ENCODE measurements at places on chromosomes 6 and 20.

DNA sequence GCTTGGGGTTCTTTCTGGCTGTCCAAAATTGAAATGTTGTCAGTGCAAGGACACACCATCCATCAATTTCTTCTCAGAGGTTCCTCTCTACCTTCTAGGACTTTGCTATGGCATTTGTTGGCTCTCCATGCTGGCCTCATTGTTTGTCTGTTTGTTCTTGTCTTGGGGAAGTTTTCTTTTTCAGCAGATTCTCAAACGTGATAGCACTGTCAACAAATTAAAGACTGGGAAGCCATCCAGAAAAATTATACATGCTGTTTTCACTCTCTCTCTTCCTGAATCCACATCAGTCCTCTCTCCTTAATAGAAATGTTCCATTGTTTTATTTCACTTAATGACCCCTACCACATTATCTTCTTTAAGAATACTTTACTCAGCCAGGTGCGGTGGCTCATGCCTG is 130.4 kb downstream of the PCSK2 start:
- DNase-seq = no peak

- DNase-seq = no peak
These were observed 140.1 kb downstream of the CEBPB start for GRCh38 chr20:50330504-50331313.

- no peak for DNase-seq
These were observed 236.4 kb upstream of the ASCC3 start for GRCh38 chr6:101117393-101118135.

GRCh38 chr6:10720265-10720959 is 2.5 kb upstream of the TMEM14C start:
- no peak for DNase-seq

- DNase-seq = no peak
These were observed 93.2 kb downstream of the FOXO3 start for GRCh38 chr6:108653949-108654348.

DNA sequence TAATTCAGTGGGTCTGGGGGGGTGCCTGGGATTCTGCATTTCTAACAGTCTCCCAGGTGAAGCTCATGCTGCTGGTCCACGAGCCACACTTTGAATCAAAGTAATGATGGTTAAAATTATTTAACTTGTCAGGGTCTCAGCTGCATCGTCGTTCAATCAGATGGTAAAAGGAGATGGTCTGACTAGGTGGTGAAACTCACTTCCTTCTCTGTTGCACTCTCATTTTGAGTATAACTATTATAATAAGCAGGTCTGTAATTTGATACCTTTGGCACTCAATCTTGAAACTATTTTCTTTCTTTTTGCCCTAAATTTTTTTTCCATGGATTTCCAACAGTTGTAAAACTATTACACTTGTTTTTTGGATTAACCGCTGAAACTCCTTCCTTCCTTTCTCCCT is 292.5 kb downstream of the FARS2 start:
- DNase-seq = no peak

- no peak for DNase-seq
These were observed 31.3 kb downstream of the KCNK15 start for GRCh38 chr20:44776980-44777379.

DNA sequence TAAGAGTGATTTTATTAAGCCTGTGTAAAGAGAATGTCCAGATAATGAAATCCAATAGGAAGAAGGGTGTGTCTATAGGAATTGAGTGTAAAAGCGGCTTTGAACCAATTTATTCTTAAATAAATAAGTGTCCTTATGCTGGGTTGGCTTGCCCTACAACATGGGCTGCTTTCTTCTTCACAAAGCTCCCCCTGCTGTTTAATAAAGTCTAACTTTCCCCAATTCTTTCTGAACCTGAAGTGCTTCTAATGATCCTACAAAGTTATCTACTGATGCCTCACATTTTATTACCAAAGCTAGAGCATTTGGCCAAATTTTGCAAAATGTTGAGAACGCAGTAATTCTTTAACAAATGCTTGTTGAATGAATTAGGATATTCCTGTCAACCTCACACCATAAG is 36.3 kb upstream of the SIRT5 start:
- no peak for DNase-seq

- no peak for DNase-seq
These were observed 70.8 kb downstream of the CHMP4B start for GRCh38 chr20:33881989-33882388.

DNA sequence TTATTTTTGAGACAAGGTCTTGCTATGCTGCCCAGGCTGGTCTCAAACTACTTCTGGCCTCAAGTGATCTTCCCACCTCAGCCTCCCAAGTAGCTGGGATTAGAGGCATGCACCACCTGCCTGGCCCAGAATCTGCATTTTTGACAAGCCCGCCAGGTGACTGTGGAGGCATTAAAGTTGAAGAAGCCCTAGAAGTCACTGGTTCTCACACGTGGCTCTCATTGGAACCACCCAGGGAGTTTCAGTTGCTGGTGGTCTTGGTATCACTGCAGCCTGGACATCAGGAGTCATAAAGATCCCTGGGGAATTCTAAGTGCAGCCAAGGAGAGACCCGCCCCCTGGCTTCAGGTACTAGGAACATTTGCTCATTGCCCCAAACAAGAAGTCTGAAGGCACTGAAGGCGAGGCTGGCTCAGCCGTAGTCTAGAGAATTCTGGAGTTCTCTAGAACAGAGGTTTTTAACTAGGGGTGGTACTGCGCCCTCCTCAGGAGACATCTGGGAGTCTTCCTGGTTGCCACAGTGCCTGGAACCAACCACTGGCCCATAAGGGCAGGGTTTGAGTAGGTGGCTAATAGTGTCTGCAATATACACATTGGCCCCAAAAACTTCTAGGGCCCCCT is 182.8 kb downstream of the ZMYND8 start:
- DNase-seq = no peak

DNA sequence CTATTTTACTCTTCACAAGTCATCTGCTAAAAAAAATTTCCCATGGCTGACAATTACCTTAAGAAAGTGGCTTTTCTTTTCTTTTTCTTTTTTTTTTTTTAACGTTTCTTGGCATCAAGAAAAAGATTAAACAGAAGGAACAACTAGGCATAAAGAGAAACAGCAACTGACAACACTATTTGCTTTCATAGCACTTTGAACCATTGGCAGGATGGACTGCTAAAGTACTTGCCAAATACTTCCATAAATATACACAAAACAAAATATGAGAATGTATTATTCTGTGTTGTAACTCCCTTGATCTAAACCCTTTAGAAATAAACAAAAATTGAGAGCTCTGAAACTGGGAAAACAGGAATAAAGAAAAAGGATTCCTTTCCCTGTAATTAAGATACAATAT is 20.0 kb upstream of the PLN start:
- DNase-seq = no peak

DNA sequence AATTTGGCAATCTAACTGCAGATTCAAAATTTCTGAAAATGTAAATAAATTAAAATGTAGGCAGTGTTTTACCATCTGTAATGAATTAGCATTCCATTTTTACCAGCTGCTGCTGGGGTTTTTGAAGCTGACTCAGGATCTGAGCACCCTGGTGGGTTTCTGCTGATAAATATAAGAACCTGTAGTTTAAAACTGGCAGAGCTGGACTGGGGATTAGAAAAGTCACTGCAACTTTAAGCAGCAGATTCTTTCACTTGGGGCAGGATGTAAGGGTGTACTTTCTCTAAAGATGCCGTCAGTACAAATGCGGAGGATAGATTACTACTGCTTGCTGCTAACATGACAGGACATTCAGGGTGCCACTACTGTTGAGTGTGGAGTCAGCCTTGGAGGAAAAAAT is 341.8 kb downstream of the CDKAL1 start:
- DNase-seq = no peak

DNA sequence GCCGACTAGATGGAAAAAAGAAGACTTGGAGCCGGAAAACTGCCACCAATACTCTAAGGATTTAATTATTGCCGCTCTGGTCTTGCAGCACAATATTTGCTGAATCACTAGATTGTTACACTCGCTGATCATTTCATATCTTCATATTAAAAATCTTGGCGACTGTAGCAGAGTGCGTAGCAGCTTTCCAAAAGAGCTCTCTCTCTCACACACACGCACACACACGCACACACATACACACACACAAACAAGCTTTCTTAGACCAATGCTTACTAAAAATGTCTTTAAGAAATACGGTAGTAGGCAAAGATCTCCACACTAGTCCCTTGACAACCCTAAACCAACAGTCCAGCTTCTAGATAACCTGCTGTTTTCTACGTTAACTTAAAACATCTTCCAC is 7.7 kb downstream of the GRIK2 start:
- no peak for DNase-seq

GRCh38 chr20:4299773-4300172 is 284.4 kb upstream of the RNF24 start:
- no peak for DNase-seq

- no peak for DNase-seq
These were observed 37.5 kb upstream of the MICB start for GRCh38 chr6:31460361-31461025.

GRCh38 chr6:34202329-34203201 is 34.1 kb upstream of the HMGA1 start:
- DNase-seq = no peak

GRCh38 chr6:3510617-3511016 is 53.8 kb upstream of the SLC22A23 start:
- no peak for DNase-seq

DNA sequence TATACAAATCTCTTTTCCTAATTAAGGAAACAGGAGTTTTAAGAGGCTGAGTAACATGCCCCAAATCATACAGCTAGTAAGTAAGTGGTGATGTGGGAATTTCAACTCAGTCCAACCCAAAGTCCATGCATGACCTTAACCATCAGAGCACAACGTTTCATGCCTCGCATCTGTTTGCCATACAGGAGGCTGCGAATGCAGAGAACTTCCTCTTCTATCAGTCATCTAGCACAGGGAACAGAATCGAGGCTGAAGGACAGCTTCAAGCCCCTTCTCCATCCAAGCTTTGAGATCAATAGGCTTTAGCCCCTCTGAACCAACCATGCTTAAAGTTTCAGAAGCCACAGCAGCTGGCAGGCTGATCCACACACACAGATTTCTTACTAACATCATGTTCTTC is 113.2 kb downstream of the MAFB start:
- DNase-seq = no peak

DNA sequence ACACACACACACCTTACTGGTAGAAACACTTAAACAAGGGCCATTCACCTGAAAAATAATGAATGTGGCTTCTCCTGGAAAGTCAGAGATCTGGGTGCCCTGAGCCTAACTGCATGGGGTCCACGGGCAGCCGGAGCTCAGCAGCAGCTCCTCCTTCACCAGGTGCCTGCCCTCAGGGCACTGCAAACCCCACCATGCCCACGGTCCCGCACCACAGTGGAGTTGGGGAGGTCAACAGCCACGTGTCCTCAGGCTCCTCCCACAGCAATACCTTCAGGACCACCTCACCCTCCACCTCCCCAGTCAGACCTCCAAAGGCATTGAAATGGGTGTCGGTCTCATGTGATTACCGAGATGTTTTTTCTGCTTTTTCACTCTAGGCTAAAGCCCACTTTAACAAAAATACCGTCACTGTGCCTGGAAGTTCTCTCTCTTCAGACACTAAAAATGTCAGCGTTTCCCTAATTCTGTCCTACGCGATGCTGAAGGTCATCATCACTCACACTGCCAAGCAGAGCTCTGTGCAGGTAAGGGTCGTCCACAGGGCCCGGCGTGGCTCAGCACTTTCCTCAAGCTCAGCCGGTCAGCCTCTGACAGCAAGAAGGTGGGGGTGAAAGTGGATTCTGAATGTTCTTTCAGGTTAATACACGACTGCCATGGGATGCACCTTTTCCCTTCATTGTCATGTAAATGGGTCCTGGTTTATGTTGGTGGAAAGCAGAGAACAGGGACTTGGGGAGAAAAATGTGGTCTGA is 48.9 kb downstream of the CDK5RAP1 start:
- DNase-seq = no peak

- DNase-seq = no peak
These were observed 6.6 kb upstream of the ZNF831 start for GRCh38 chr20:59157064-59157463.

- DNase-seq = no peak
These were observed 21.9 kb upstream of the ZSCAN9 start for GRCh38 chr6:28203201-28203600.

DNA sequence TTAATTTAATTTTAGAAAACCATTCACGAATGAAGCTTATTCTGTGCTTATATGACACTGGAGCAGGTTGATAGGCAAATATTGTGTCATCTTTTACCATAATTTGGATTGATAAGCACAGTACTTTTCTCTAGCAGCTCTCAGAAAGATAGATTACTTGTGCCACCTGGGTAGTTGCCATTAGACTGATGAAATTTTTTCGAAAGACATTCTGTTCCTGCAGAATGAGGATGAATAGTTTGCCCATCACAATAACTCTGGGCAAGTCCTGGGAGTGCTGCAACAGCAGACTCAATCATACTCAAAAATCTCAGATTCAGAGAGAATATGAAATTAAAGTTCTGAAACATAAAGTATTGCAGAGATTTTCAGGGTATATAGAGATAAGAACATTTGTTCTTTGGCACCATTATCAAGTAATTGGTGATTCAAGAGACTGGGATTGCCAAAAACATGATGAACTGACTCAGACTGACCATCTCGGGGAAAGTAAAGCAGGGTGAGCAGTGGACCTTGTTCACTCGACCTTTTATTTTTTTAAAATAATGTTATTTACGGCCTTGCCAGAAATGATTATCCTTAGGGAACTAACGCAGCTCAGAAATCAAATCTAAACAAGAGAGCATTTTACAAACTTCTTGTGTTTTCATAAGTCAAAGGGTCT is 65.8 kb upstream of the PTCHD4 start:
- DNase-seq = no peak

- no peak for DNase-seq
These were observed 765.9 kb downstream of the BCKDHB start for GRCh38 chr6:80872199-80872950.

GRCh38 chr20:41245086-41245707 is 72.3 kb downstream of the ZHX3 start:
- DNase-seq = peak; percentile 24

DNA sequence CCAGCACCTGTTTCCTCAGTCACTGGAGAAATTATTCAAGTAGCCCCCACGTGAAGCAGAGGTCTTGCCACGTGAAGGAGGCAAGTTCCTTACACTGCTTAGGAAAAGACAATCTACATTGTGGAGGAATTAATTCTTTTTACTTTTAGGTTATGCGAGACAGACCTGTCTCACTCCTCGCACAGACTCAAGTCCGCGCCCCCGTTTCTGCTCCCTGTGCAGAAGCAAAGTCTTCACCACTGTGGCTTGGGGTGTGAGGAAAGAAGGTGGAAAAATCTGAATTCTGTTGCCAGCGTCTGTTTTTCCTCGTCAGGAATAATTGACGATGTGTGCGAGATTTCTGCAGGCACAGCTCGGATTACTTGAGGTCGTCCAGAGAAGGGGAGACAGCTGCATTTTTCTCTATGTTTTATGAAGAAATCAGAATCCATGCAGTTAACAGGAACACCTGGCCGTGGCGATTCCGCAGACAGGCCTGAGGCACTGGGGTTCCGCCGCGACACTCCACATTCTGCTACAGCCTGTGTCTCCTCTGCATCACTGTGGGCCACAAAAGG is 185.1 kb downstream of the SMOC2 start:
- DNase-seq = no peak
